Stimulated activated CD4-positive, alpha-beta T cell treated with anti-CD3 and anti-CD28 coated beads, Interleukin-1b, Interleukin-23, amount 100 ng/mL, for 24 hours (primary cell): ENCODE measurements at places on chromosomes 4 and X.
A peak's percentile ranks its signal among the peaks of the same experiment; 100 is the strongest.

GRCh38 chrX:69107231-69107739 is 58.0 kb downstream of the PJA1 start:
- no peak for DNase-seq

DNA sequence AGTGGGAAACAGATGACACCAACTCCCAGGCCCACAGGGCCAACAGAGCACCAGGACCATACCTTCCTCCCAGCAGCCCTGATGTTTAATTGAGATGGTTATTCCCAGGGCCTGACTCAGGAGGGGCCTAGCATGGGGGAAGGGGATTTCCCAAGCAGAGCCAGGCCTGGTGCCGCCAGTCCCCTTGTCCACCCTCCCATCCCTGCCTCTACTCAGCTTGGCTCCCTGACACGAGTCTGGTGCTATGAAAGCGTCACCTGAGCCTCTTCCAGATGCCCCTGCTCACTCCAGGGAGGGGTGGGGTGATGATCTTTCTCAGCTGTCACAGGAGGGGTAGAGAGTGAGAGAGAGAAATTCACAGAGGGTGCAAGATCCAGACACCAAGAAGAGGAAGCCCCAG is 72.7 kb downstream of the EFNB1 start:
- no peak for DNase-seq

DNA sequence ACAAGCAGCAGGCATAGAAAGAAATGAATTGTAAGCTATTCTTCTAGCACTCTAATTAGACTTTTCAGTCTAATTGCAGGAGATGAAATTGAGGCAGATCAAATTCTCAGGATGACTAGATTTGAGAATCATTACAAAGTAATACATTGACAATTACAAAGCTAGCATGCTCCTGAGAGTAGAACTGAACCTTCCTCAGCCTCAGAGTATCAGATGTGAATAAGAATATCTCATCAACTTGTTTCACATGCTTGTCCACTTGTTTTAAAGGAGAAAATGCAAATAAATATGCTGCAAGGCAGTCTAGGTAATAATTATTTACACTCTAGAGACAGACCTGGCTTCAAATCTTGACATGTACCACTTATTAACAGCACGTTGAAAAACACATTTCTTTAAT is 491.0 kb upstream of the MAGEB2 start:
- no peak for DNase-seq

- DNase-seq = no peak
Measured at GRCh38 chrX:13761606-13762414, 27.3 kb downstream of the OFD1 start.

- no peak for DNase-seq
Measured at GRCh38 chrX:131782646-131783045, 238.8 kb downstream of the OR13H1 start.

DNA sequence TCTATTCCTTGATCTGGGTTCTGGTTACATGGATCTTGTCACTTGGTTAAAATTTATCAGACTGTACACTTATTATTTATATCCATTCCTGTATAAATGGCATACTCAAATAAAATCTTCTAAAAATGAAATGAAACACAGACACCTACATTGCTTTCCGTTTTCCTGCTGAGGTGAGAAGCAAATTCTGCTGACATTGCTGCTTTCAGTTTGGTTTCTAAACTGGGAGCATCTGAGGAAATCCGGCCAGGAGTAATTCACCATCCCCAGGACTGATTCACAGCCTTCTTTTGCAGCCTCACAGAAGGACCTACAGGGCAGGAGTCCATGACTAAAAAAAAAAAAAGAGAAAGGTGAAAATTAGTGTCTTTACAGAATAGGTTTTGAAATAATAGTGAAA is 93.6 kb downstream of the CORIN start:
- DNase-seq = no peak

DNA sequence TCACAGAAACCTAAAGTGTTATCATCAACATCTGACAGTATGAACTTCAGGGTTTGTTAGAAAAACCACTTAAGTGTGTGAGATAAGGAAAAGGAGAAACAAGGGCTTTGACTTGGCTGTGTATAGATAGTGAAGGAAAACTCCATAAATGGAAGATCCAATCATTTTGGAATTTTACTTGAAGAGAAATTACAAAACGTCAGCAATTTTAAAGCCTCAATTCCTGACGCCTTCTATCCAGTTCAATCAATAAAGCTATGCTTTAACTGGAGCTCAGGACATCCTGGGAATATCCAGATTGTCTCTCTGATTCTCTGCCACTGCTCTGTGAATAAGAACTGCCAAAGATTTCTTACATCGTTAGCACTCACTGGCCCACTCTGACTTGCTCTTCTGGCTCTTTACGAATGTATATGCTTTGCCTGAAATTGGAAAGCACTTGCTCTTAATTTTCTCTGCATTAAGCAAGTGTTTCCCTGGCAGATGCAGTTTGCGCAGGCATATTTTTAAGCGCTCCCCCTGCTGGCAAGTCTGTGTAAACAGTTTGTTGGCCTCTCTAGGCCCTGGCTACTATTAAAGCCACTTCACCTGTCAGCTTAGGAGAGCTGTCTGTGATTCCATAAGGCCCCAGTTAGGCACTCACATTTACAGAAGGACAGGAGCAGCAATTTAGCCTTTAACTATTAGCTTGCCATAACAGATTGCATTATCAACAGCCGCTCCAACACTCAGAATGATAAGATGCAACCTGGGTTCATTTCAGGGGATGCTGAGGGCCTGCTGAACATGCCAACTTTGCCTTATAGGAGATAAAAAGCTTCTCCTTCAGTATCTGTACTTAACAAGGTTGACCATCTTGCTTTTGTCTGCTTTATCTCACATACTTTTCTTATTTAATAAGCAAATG is 251.4 kb upstream of the DDX53 start:
- peak; percentile 18 for DNase-seq

DNA sequence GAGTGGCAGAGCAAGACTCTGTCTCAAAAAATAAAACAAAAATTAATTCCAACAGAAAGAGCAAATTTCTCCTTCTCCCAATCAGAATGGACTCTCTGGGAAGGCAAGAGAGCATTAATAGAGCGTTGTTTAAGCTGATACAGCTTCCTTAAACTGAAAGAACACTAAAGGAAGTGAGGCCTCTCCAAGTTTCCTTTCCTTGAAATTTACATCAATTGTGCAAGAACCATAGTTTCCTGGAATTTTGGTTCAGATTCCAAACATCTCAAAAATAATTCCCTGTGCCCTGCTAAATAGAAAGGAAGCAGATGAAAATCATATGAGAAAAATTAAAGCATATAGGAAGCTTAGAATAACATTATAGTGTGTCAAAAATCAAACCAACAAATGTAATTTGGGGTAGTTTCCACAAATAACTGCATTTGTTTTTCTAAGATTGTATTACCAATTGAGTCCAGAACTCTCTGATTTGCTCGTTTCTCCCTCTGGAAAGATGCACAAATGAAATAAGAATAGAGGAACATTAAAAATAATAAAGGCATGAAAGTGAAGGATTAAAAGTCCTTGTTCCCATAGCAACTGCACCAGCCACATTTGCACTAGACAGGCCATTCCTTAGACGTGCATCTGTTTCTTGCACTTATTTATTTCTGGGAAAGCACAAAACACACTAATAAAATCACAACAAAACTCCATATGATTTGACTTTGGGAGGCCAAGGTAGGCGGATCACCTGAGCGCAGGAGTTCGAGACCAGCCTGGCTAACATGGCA is 3.7 kb upstream of the FAM241A start:
- DNase-seq = no peak

- no peak for DNase-seq
Measured at GRCh38 chrX:150182161-150182560, 181.0 kb upstream of the MAMLD1 start.

GRCh38 chr4:82284475-82284857 is 89.3 kb downstream of the HNRNPD start:
- DNase-seq = no peak

DNA sequence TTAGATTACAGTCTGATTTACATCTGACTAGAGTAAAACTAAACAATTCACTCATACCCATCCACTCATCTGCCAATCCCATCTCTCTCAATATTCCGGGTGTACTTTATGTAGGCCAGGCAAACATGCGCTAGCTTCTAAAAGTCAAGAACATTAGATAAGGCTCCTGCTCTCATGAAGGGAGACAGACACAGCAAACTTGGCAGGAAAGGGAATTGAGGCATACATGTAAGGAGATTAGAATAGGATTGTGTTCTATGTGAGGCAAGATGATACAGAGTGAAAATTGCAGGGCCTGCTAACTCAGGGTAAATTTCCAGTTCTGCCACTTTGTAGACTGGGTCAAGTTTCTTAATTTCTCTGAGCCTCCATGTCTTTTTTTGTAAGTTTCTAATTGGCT is 135.8 kb downstream of the CDS1 start:
- DNase-seq = no peak

- DNase-seq = no peak
Measured at GRCh38 chr4:102705391-102705935, 55.3 kb downstream of the MANBA start.

- no peak for DNase-seq
Measured at GRCh38 chrX:125003746-125004446, 315.8 kb upstream of the TEX13C start.

DNA sequence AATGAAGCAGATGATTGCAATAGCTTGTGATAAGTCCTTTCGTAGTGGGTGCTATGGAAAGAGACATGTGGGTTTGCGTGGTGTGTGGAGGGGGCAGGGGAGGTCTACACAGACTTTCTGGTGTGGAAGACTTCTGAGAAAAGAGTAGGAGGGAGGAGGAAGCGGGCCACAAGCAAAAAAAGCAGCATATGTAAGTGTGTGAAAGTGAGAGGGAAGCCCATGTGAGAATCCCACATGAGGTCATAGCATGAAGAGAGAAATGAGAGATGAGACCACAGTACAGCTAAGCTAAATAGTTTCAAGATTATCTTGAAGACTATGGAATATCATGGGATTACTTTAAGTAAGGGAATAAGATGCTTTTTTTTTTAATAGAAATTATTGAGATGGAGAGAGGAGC is 2039.9 kb upstream of the TENM3 start:
- DNase-seq = no peak

DNA sequence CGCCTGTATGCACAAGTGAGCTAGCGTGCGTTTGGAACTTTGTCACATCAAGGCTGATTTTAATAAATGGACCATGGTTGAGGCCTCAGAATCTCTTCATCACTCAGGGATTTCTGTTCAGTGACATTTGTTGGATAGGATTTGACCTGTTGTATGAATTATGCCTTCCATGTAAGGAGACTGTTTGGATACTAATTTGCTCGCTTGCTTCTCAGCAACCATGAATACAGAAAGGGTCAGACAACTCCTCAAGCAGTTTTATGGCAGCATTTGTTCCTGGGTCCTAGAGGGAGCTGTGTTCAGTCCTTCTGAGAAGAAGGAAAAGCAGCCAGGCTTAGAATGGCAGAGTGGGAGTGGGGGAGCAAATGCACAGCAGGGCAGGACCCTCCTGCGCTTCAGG is 269.7 kb upstream of the LCORL start:
- DNase-seq = no peak

DNA sequence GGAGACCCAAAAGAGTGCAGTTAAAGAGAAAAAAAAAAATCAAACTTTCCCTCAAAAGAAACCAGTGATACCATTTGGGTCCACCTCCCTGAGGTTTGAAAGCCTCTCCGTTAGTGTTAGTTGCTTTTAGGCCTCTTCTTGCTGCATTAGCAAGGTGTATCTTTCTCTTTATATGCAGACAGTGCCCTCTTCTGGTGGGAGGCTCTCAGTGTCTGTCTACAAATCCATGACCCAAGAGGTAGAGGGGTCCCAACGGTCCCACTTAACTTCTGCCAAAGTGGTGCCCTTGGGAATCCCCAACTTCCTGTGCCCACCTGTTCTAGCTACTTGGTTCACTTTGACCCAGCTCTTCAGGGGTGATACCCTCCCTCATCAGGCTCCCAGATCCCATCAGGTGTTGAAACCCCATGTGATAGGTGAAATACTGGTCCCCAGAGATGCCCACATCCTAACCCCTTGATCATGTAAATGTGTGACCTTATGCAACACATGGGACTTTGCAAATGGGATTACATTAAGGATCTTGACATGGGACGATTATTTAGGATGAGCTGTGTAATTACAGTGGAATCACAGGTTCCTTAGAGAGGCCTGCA is 63.7 kb upstream of the CD99 start:
- DNase-seq = no peak

DNA sequence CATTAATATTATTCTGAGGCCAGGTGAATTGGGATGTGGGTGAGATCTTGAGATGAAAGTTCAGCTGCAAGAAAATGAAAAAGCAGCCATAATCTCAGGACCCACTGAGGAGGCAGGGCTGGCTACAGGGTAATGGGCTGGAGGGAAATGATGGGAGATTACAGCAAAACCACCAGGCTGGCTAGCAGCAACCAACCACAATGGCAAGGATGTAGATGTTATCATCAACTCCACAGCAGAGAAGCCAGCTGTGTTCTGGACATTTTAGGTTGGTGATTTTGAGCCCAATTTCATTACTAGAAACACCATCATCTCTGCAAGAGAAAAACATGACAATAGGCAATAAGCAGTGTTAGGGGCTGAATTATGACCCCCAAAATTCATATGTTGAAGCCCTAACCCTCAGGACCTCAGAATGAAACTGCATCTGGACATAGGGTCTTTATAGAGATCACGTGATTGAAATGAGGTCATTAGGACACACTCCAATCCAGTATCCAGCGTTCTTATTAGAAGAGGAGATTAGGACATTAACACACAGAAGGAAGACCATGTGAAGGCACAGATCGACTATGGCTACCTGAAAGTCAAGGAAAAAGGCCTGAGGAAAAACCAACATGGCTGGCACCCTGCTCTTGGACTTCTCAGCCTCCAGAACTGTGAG is 139.8 kb upstream of the KIT start:
- DNase-seq = no peak

DNA sequence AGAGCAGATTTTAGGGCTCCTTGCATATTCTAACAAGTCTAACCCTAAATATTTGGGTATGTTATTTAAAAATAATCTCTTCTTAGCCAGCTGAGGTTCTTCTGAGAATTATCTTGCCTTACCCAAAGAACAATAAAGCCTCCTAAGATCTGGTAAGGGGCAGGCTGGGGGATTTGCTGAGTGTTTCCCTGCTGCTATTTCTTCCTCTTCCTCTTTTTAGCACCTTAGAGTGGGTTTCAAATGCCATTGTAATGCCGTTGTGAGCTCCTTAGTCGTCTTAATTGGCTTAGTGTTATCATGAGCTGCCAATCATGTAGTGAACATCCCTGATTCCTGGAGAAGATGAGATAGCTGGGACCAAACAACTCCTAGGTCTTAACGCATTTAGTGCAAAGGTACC is 15.4 kb downstream of the STOX2 start:
- no peak for DNase-seq
